ENCODE measurements at places on chromosomes 1 and 21.

GRCh38 chr21:22900490-22900889, 1902.3 kb downstream of the NCAM2 start:
- DNase-seq: no peak

DNA sequence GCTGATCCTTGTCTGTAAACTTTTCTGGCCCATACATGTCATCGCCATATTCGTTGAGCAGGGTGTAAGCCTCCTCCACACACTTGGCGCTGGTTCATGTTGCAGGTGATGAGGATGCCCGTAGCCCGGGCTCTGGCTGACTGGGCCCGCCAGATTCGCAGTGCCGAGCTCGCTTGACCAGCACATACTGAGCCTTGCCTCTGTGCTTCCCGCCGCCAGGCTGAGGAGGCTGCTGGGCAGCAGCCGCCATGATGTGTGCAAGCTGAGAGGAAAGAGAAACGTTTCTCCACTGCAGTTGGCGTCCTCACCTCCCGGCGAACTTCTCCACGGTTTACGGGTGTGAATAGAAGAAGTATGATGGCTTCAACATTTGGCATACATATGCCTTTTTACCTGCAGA, 89.2 kb downstream of the LTN1 start:
- no peak for DNase-seq

DNA sequence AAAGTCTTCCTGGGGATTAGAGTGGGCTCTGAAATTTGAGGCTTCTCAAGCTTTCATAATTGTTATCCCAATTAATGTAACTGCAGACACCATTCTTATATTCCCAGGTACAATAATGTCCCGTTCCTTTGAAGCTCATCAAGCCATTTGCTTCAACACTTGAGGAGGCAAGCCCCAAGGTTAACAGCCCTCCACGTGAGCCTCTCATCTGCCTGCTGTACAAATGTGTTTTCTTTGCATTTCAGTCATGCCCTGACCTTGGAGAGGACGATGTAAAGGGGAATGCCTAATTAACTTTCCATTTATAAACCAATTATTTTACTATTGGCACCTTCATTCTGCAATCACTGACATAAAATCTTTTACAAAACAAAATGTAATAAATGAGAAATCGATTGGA, 106.3 kb downstream of the SETD4 start:
- DNase-seq: no peak

DNA sequence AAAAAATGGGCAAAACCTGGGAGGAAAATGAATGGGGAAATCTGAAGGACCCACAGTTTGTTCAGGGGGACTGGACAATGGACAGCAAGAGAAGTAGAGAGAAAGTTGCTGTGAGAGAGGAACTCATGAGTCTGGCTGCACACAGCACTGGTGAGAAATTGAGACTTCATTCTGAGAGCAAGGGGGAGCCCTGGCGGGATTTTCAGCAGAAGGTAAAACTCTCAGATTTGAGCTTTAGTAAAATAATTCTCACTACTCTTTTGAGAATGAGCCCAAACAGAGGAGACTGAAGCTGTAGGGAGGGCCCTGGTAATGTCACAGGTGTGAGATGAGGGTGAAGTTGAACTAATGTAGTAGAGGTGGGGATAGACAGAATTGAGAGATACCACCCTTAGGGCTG, 438.6 kb downstream of the OMA1 start:
- DNase-seq: no peak

DNA sequence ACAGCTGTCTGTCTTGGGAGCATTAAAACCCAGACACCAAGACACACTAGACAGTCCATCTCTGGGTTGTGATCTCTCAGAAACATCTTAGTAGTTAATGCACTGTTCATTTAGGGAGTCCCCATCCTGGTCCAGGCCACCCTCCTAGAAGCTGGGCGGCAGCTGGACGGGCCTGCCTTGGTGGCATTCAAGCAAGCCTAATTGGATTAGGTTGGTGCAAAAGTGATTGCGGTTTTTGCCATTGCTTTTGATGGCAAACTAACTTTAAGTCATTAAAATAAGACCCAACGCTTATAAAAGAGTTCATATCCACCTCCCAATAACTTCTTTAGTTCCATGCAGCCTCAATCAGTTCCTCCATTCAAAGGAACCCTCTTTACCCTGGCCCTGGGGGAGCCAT, 21.7 kb downstream of the ATP5PO start:
- no peak for DNase-seq
